Spleen (tissue), 13 donors: ENCODE measurements at places on chromosomes 13 and 19.

DNA sequence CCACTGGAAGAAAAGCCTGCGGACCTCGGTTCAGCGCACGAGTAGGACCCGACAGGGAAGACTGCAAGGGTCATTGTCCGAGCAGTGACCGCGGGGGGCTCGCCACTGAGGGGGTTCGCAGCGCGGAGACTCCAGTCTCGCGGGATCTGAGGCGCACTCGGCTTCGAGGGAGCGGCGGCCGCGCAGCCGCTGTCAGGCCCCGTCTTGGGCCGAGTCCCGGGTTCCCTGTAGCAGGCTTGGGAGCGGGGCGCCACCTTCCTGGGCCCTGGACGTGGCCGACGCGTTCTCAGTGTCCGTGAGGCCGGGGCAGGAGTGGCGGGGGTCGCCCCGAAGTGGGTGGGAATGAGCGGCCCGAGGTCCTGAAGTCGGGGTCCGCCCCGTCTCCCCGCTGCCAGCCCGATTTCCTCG, 474 bp upstream of the FAM174C start:
- DNase-seq, result no peak
- peaks cover 93% of the 10 kb centered on the region for H3K4me1 ChIP-seq
- H3K4me3 ChIP-seq, result peak overlapping the region; percentile 66
- H3K27me3 ChIP-seq, result no peaks in the 10 kb centered on the region
- H3K27ac ChIP-seq, result peak overlapping the region; percentile 100

DNA sequence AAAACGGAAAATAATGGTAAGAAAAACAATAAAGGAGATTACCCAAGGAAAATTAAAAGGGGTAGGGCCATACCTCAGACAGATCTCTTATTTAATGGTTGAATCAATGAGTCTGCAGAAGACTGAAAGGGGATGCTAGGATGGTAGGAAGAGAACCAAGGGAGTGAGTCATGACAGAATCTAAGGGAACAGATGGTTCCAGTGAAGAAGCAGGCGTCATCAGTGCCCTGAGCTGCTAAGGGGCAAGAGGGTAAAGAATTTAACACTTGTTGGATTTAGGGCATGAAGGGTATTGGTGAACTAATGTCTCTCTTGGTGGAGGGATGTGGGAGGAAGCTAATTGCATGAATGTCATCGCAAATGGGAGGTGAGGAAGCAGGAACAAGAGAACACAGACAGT, 329.2 kb upstream of the TSHZ3 start:
- no peaks in the 10 kb centered on the region for H3K27me3 ChIP-seq
- no peaks in the 10 kb centered on the region for H3K4me1 ChIP-seq
- H3K36me3 ChIP-seq, result no peaks in the 10 kb centered on the region
- H3K27ac ChIP-seq, result no peak overlapping the region
- no peak for DNase-seq

GRCh38 chr13:112713517-112714253, 23.8 kb downstream of the ATP11A start:
- peaks cover 41% of the 10 kb centered on the region for H3K4me1 ChIP-seq
- no peak overlapping the region for H3K27ac ChIP-seq
- DNase-seq, result peak; percentile 18
- H3K27me3 ChIP-seq, result no peaks in the 10 kb centered on the region
- no peaks in the 10 kb centered on the region for H3K36me3 ChIP-seq
- H3K4me3 ChIP-seq, result no peak overlapping the region

DNA sequence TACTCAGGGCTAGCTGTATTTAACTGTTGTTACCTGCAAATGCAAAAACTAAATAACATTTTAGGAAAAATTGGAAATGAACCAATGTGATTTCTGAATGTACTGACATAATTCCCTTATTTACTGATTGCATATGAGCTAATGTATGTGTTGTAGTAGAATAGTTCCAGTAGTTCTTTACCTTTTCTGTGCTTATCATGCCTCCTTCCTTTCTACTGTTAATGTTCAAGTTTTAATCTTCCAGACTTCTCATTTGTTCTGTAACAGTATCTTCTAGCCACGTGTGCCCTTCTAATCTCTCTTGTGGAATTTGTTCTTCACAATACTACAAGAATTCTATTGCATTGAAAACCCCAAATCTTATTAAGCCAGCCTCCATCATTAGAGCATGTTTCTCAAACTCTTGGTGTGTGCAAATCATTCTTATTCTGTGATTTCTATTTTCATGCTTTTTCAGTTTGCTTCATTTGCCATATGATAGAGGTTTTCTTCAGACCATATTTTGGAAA, 17.7 kb downstream of the LSM14A start:
- no peaks in the 10 kb centered on the region for H3K27me3 ChIP-seq
- no peaks in the 10 kb centered on the region for H3K36me3 ChIP-seq
- H3K4me3 ChIP-seq, result no peak overlapping the region
- H3K4me1 ChIP-seq, result peaks cover 43% of the 10 kb centered on the region
- H3K27ac ChIP-seq, result no peak overlapping the region
- no peak for DNase-seq

DNA sequence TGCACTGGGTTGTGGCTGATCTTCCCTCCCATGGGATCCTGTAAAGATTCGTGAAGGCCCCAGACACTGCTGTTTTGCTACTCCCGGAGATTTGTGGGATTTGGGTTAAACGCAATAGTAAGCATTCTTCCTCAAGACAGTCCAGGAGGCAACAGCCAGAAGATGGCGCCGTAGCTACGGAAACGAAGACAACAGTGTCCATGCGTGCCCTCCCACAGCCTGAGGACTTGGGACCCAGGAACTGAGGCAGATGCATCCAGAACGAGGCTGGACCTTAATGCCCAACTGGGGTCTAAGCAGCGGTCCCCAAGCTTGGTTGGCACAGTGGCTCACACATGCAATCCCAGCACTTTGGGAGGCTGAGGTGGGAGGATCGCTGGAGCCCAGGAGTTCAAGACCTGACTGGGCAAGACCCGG, 57.6 kb upstream of the ZNF507 start:
- no peak overlapping the region for H3K4me3 ChIP-seq
- DNase-seq, result no peak
- H3K4me1 ChIP-seq, result no peaks in the 10 kb centered on the region
- no peak overlapping the region for H3K27ac ChIP-seq
- no peaks in the 10 kb centered on the region for H3K36me3 ChIP-seq

DNA sequence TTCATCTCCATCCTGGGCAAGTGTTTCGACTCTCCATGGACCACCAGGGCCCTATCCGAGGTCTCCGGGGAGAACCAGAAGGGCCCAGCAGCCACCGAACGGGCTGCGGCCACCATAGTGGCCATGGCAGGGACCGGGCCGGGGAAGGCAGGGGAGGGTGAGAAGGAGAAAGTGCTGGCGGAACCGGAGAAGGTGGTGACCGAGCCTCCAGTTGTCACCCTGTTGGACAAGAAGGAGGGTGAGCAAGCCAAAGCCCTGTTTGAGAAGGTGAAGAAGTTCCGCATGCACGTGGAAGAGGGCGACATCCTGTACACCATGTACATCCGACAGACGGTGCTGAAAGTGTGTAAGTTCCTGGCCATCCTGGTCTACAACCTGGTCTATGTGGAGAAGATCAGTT, 4.7 kb upstream of the MAP2K7 start:
- no peak overlapping the region for H3K27ac ChIP-seq
- H3K4me3 ChIP-seq, result no peak overlapping the region
- H3K27me3 ChIP-seq, result no peaks in the 10 kb centered on the region
- H3K4me1 ChIP-seq, result peaks cover 12% of the 10 kb centered on the region
- H3K36me3 ChIP-seq, result no peaks in the 10 kb centered on the region

- no peaks in the 10 kb centered on the region for H3K27me3 ChIP-seq
- H3K27ac ChIP-seq, result no peak overlapping the region
- peaks cover 75% of the 10 kb centered on the region for H3K36me3 ChIP-seq
- H3K4me1 ChIP-seq, result no peaks in the 10 kb centered on the region
- DNase-seq, result no peak
These were observed 7.5 kb upstream of the ISYNA1 start for GRCh38 chr19:18445262-18445948.

- DNase-seq, result no peak
- no peaks in the 10 kb centered on the region for H3K27me3 ChIP-seq
- no peak overlapping the region for H3K4me3 ChIP-seq
- peak overlapping the region; percentile 52 for H3K27ac ChIP-seq
These were observed 3.0 kb upstream of the SLC6A16 start for GRCh38 chr19:49327878-49328544.

GRCh38 chr13:32136061-32136460, 104.5 kb downstream of the FRY start:
- no peak overlapping the region for H3K4me3 ChIP-seq
- no peaks in the 10 kb centered on the region for H3K27me3 ChIP-seq
- H3K4me1 ChIP-seq, result no peaks in the 10 kb centered on the region
- no peaks in the 10 kb centered on the region for H3K36me3 ChIP-seq

- no peaks in the 10 kb centered on the region for H3K36me3 ChIP-seq
- DNase-seq, result peak; percentile 73
- no peak overlapping the region for H3K4me3 ChIP-seq
- no peaks in the 10 kb centered on the region for H3K4me1 ChIP-seq
- no peak overlapping the region for H3K27ac ChIP-seq
- no peaks in the 10 kb centered on the region for H3K27me3 ChIP-seq
These were observed 915 bp downstream of the F10 start for GRCh38 chr13:113123226-113124201.

- H3K27ac ChIP-seq, result no peak overlapping the region
- peaks cover 12% of the 10 kb centered on the region for H3K27me3 ChIP-seq
- H3K4me1 ChIP-seq, result peaks cover 31% of the 10 kb centered on the region
- H3K36me3 ChIP-seq, result no peaks in the 10 kb centered on the region
These were observed 21.9 kb upstream of the TTYH1 start for GRCh38 chr19:54393381-54393780.

- peak overlapping the region; percentile 75 for H3K4me3 ChIP-seq
- peak overlapping the region; percentile 91 for H3K27ac ChIP-seq
- H3K27me3 ChIP-seq, result peaks cover 13% of the 10 kb centered on the region
- peaks cover 61% of the 10 kb centered on the region for H3K4me1 ChIP-seq
- DNase-seq, result peak; percentile 94
These were observed 670 bp downstream of the MAP2K7 start for GRCh38 chr19:7904074-7905020.

DNA sequence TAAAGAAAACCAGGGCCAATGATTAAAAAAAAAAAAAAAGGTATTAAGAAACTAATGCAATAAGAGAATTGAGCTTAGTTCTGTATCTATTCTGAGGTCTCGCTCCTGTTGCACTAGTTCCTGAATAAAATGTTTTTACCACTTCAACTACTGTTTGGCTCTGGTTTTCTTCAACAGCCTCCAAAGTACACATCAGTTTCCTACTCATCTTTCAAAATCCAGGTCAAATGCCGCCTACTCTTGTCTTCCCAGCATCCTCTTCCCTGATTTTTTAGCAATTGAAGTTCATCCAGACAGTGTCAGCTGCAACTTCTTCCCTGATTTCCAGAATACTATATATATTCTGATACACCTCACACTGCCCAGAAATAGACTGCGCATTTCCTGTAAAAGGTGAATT, 1.4 kb upstream of the RCBTB1 start:
- peaks cover 5% of the 10 kb centered on the region for H3K36me3 ChIP-seq
- H3K4me3 ChIP-seq, result no peak overlapping the region
- H3K4me1 ChIP-seq, result peaks cover 34% of the 10 kb centered on the region
- H3K27ac ChIP-seq, result no peak overlapping the region
- no peaks in the 10 kb centered on the region for H3K27me3 ChIP-seq
- DNase-seq, result no peak

- peaks cover 21% of the 10 kb centered on the region for H3K4me1 ChIP-seq
- H3K36me3 ChIP-seq, result no peaks in the 10 kb centered on the region
- peak overlapping the region; percentile 61 for H3K27ac ChIP-seq
- peak; percentile 78 for DNase-seq
- H3K4me3 ChIP-seq, result peak overlapping the region; percentile 52
These were observed 439 bp downstream of the DZIP1 start for GRCh38 chr13:95643936-95644598.

DNA sequence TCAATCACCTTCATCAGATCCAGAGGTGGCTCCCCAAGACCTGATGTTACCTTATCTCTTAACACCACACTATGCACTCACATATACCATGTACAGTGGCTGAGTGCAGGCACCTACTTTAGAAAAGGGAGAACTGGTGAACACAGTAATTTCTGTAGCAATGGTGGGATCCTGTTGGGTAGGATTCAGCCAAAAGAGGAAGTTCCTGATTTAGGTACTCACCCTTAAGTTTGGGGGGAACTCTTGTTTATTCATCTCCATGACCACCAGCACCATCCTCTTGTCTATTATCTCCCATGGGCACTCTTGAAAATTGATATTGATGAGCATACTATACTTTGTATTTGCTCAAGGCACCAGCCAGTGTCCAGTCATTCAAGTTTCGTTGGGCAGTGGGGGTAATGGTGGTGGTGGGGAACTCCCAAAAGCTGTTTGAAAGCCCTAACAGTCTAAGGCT, 324.4 kb downstream of the LMO7 start:
- no peak overlapping the region for H3K4me3 ChIP-seq
- no peak for DNase-seq
- no peak overlapping the region for H3K27ac ChIP-seq
- no peaks in the 10 kb centered on the region for H3K36me3 ChIP-seq

DNA sequence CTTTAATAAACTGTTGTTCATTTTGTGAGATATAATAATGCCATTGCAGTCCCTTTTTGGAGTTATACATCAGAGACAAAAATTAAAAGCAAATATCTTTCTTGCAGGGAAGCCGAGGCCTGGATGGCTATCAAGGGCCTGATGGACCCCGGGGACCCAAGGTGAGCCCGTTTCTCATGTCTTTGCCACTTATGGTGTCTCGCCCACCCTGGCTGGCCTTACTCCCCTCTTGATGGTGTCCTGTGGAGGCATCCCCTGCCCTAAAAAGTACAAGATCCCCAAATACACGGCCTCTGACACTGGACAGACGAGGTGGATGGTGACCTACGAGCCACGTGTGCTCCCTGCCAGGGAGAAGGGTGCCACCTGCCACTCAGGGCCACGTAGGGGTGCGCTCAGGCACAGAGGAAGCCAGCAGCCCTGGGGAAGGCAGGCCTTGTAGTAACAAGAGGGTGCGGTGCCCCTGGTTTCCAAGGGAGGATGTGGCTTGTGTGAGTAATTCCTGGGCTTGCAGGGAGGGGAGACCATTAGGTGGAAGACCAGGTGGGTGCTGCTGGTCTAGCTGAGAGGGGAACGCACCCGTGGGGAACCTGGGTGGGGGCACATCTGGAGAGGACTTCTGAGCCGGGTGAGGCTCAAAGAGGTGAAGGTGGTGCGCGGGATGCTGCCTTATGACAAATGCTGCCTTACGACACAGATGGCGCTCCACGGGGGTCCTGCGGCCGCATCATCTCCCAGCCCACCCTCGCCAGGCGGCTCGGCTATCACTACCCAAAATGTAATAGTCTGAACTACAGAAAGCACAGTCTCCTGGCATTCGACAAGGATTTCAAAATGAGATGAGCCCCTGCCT, 115.6 kb downstream of the RAB20 start:
- no peak overlapping the region for H3K27ac ChIP-seq
- no peak overlapping the region for H3K4me3 ChIP-seq
- DNase-seq, result peak; percentile 71
- peaks cover 7% of the 10 kb centered on the region for H3K36me3 ChIP-seq

- H3K4me3 ChIP-seq, result no peak overlapping the region
- peak; percentile 56 for DNase-seq
- H3K4me1 ChIP-seq, result no peaks in the 10 kb centered on the region
- no peak overlapping the region for H3K27ac ChIP-seq
These were observed 25.9 kb upstream of the SPACA7 start for GRCh38 chr13:112350300-112350699.
